ENCODE measurements at places on chromosomes 4 and X.

DNA sequence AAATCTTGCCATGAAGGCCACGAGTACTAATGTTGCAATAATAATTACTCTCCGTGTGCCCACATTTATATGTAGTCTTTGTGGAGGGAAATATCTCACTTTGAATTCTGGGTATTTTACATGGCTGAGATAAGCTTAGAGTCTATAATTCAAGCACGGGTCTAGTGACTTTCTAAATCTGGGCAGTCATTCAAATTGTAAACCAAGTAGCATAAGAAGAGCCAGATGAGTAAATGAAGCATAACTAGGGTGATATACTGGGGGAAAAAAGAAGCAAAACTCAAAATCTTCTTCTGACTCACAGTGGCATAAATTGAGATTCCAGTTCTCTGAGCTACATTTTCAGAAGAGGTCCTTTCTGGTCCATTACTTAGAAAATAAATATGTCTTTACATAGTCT, 53.0 kb downstream of the MAPK10 start:
- DNase-seq, result no peak

GRCh38 chrX:15856222-15856587, 1.6 kb upstream of the AP1S2 start:
- no peak for DNase-seq

DNA sequence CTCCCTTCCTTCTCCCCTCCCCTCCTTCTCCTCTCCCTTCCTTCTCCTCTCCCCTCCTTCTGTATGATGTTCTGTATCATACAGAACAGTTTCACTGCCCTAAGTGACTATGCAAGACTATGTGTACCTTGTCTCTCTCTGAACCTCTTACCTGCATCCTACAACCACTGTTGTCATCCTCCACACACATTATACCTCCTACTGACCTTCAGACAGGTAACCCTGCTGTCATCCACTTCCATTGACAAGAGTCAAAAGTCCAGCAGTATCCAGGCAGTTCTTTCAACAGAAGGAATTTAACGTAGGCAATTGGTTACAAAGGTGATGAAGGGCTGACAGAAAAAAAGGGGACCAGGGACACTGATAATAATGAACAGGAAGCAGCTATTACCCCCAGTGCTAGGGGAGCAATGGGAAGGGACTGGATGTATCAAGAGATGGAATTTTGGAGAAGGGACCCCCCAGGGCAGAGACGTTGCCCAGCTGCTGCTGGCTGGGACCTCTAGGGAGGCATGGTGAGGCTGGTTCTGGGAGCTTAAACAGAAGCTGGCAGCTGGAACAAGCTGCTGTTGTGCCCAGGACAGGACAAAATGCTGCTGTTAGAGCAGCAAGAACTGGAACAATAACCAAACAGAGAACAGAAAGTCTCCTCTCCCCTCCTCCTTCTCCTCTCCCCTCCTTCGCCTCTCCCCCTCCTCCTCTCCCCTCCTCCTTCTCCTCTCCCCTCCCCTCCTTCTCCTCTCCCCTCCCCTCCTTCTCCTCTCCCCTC, 84.7 kb downstream of the DCTD start:
- no peak for DNase-seq

GRCh38 chr4:119165767-119166166, 30.1 kb downstream of the MYOZ2 start:
- no peak for DNase-seq

DNA sequence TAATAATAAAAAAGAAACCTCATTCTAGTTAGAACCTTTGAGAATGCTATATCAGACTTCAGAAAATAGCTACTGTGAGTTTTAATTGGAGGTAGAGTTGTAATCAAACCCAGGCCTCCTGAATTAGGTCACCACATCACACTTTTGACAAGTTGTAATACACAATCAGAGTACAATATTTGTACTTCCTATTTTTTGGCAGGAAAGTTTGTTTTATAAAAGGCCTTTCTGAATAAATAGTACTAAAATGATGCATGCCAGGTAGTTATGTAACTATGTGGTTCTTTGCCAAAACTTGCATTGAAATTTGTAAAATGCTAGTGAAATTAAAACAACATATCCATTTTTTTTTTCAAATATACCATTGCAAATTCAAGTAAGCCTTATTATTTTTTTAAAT, 26.8 kb downstream of the ADH7 start:
- DNase-seq, result no peak

DNA sequence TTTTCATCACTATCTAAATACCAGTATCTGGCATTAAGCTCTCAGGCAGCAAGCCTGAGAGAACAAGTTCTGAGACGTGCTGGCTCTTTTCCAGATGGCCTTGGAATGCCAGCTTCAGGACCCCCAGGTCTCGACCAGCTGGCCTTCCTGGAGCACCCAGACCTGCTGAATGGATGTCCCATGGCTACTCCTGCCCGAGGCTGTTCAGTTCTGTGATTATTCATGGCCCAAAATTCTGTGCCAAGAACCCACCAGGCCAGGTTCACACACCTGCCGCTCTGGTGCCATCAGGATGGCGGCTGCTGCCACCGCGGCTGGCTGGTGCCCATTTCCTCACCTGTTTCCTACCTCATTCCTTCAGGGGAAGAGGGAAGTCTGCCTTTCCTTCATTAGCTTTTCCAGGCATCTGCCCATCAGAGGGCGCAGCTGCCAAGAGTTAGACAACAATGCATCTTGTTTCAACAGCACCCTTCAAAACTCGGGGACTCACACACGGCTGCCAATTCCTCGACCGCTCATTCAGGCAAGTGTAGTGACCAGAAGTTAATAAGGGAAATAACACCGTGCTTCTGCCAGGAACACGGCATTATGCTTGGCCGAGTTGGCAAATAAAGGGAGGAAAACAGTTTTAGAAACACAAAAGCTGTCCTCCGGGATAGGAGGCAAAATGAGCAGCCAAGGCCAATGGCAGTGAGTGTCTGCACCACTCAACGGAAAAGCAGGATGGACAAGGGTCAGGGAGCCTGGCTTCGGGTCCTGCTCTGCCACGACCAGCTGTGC, 173.8 kb downstream of the NSUN7 start:
- DNase-seq, result no peak

- no peak for DNase-seq
Observed at GRCh38 chr4:39032218-39033085, at the start of gene TMEM156. Gene TMEM156 (minus strand): TSS chr4:39032409. CDS start chr4:39032313, 96 bp downstream.

DNA sequence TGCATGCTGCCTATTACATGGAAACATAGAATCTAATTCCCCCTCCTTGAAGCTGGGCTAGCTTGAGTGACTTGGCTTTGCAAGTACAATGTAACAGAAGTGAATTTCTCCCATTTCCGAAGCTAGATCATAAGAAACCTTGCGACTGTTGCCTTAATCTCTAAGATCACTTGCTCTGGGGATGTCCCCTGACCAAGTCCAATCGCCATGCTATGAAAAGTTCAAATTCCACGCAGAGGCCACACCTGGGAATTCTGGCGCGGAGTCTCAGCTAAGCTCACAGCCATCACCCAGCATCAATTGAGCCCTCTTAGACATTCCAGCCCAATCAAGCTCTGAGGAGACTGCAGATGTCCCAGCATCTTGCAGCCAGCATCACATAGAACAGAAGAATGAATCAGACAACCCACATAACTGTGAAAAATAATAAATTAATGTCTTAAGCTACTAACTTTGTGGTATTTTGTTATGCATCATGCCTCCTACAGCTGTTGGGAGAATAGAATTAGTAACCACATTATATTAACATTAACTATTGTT, 27.0 kb downstream of the GPM6A start:
- no peak for DNase-seq

- no peak for DNase-seq
Observed at GRCh38 chr4:174524242-174524641, 2.0 kb upstream of the HPGD start.

DNA sequence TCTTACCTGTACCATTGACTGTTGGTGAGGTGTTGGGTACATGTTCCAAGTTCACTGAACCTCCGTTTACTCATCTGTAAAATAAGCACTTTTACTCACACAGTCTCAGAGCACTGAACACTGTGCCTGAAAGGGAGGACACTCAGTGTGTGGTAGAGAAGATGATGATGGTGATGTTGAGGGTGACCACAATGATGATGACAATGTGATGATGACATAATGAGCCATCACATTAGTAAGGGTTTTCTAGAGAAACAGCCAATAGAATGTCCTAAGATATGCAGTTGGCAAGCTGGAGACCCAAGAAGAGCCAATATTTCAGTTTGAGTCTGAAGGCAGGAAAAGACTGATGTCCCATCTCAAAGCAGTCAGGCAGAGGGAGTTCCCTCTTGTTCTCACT, 315.4 kb upstream of the IGFBP7 start:
- DNase-seq, result no peak

GRCh38 chr4:8168232-8168631, 9.6 kb upstream of the ABLIM2 start:
- no peak for DNase-seq

GRCh38 chr4:153778383-153778782, 10.5 kb downstream of the SFRP2 start:
- no peak for DNase-seq

DNA sequence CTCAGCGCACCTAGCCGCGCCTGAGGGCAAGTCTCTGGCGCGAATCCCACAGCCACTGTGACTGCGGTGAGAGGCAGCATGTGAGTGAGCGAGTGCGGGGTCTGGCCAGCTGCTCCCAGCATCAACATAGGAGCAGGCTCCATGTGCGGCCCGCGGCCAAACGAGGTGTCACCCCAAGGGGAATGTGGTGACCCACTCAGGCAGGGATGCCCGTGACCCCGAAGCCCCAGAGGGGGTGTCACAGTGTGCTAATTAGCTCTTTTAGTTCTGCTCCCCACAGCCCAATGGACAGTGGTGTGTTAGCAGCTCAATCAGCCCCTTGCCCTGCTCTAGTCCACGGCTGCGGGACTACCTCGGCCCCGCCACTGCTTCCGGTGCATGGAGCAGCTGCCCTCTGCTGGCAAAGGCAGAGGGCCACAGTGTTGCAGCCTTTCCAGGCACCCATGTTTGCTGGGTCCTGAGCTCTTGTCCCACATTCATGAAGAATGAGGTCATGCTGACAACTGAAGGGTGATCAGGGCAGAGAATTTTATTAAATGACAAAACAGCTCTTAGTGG, 61.4 kb downstream of the AGA start:
- no peak for DNase-seq

DNA sequence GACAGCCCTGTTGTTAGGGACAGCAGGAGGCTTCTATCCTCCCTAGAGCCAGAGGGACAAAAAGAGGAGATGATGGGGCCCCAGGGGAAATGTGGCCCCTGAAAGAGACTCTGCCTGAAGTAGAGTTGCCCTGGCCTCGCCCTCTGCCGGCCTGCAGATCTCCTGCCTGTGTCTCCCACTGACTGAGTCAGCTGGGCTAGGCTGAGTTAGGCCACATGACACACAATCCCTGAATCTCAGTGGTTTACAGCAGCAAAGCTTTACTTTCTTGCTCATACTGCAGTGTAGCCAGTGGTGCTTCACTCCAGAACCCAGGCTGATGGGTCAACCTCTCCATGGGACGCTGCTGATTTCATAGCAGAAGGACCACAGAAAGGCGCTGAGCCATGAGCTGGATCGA, 23.5 kb downstream of the DRD5 start:
- DNase-seq, result no peak
